ENCODE measurements at places on chromosomes 7 and 10.

- no peak for DNase-seq
Observed at GRCh38 chr10:110897184-110897583, 21.8 kb downstream of the BBIP1 start.

DNA sequence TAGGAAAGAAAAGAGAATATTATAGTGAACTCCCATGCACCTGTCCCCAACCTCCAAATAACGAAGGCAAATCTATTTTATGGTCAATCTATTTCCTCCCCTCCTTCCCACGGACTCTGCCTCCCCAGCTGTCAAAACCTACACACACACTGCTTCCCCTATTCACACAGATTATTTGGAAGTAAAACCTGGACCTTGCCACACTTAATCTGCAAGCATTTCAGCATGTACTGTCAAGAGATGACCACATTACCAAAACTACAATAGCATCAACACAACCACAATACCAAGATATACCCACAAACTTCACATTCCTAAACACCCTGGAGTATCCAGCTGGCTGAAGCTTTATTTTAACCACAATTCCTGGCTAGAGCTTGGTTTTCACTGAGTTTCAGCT is 27.8 kb upstream of the KCNK18 start:
- no peak for DNase-seq

DNA sequence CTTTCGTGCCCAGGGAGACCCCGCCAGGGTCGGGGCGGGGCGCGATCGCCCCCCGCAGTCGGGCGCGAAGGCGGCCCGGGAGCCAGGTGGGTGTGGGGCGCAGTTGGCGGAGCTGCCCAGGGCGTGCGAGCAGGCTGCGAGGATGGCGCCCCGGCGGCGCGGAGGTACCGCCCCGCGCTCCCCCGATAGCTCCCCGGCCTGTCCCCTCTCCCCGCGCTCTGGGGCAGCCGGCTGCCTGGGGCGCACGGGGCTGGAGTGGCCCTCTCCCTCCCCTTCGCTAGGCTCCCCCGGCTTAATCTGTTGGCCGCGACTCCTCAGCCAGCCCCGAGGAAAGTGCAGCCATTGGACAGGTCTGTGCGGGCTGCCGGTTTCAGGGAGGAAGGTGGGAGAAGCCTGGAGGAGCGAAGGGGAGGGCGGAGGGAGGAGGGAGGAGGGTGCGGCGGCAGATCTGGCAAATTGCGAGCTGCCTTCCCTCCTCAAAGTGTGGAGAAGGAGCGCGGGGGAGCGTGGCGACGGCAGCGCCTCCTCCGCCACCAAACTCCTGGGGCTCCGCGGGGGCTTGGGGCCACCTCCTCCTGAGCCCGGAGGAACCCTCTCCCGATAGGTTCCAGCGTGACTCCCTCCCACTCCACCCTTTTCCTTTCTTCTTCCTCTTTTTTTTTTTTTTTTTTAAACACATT is 361 bp upstream of the PLXDC2 start:
- DNase-seq = no peak

DNA sequence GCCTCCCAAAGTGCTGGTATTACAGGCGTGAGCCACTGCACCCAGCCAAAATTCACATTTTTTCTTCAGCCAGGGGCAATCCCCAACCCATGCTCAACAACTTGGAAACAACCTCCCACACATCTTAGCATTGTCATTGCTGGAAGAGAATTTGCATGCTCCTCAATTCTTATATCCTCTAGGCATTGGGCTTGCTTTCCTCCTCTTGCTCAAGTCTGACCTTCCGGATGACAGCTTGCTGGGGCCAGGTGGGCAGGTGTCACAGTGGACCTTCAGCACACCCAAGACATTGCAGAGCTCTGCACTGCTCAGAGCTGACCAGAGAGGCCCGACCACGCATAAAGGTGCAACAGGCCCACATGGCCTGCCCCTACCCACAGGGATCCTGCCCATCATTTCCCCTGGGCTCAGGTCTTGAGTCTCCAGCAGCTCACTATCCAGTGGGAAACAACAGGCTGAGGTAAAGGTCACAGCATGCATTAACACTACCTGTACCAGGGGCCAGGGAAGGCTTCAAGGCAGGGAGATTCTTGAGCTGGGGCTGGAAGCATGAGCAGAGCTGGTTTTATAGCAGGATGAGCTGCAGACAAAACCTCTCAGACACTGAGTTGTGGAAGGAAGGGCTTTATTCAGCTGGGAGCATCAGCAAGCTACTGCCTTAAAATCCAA is 6.8 kb upstream of the GPR15LG start:
- DNase-seq = no peak

DNA sequence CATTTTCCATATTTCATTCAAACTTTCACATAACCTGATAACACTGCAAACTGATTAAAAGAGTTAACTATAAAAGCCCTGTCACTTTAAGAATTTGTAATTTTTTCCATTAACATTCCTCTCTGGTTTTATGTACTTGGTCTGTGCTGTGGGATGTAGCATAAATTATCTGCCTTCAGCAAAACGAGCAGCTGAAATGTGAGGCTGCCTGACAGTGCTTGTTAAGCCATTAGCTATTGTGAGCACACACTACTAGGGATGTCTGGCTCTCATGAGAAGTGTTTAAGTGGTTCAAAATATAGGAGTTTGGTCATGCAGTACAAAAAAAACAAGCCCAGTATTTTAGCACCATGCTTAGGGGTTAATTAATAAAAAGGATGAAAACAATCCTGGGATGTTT is 63.0 kb downstream of the HOXA1 start:
- DNase-seq = peak; percentile 80

DNA sequence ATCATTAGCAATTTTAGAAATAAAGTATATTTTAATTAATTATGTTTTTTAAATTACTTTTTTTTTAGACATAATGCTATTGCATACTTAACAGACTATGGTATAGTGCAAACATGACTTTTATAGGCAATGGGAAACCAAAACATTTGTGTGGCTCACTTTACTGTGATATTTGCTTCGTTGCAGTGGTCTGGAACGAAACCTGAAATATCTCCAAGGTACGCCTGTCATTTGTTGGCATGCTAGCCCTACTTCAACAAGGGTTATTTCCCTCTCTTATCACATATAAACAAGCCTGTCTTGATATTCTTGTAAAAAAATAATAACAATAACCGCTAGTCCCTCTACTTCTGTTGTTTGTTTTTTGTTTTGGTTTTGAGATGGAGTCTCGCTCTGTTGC is 74.2 kb downstream of the TYW1B start:
- no peak for DNase-seq

DNA sequence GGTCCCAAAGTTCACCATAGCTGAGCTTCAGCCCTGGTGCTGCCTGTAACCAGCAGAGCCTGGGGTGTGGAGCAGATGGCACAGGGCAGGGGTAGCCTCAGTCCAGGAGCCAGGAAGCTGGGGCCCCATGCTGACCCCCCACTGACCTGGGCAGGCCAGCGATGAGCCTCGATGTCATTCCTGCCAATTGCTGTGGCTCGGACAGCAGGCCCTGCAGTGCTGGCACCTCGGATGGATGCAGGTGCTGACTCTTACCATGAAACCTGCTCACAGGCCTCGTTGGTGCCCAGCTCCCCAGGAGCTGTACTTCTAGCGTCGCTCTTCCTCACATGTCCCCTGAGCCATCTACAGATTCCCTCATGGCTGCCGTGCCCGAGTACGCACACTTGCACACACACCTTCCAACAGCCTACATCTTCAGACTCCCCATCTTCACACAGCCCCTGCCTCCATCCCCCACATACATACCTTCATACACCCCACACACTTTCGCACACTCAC is 46.8 kb upstream of the PCBD1 start:
- DNase-seq = no peak

GRCh38 chr10:21084700-21085099 is 187.6 kb upstream of the NEBL start:
- no peak for DNase-seq

GRCh38 chr10:77493851-77494261 is 143.8 kb downstream of the KCNMA1 start:
- no peak for DNase-seq

GRCh38 chr10:21797984-21798765 is 205.4 kb downstream of the DNAJC1 start:
- DNase-seq = no peak

Data from NCI-H1417 treated with DMSO at 0.1 percent for 48 hours (cell line).